ENCODE measurements at places on chromosomes 13 and 19. TPM values are rescaled to one million over a fixed set of nuclear protein-coding genes. Genes with fewer than 3 reads are reported as not detected.

The PSG2 gene
- total RNA-seq = not detected

The IFI30 gene
- total RNA-seq = 41.2 TPM

The NOTCH3 gene
- total RNA-seq = not detected

The CCNA1 gene
- total RNA-seq = 4.3 TPM

The F2RL3 gene
- not detected for total RNA-seq

The ZNF285 gene
- total RNA-seq = not detected

The MRPS31 gene
- 43.1 TPM for total RNA-seq

The PRTN3 gene
- not detected for total RNA-seq

The CABP5 gene
- total RNA-seq = not detected

The RGL3 gene
- total RNA-seq = not detected

The SPTBN4 gene
- total RNA-seq = 0.30 TPM
